EL (cell line): ENCODE measurements at places on chromosomes 11 and 22.
A peak's percentile ranks its signal among the peaks of the same experiment; 100 is the strongest.

GRCh38 chr22:28883917-28884746 lies 760 bp downstream of the ZNRF3 start:
- peak; percentile 35 for DNase-seq

- DNase-seq: no peak
These were observed 279.9 kb downstream of the DLG2 start for GRCh38 chr11:85347291-85347690.

DNA sequence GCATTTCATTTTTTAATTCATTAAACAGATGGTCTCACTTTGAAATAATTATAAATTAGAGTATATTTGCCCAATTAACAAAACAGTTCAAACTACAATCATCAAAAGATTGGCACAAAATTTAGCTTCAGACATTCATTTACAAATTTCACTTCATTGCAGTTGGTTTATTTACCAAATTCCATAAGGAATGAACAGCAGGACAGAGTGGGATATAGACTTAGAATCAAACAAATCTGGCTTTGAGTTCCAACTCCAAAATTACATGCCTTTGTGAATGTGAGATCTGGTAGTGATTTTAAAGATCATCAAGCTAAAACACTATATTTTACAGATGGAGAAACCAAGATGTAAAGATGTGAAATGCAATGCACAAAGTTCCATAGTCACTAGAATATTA lies 310.7 kb upstream of the CNTN5 start:
- DNase-seq: no peak

GRCh38 chr22:37509059-37509860 lies 10.0 kb downstream of the CARD10 start:
- no peak for DNase-seq

GRCh38 chr11:60899046-60899936 lies 7.1 kb downstream of the PRPF19 start:
- peak; percentile 61 for DNase-seq
